MM.1S (cell line): ENCODE measurements at places on chromosomes 6 and 20.

- no peak for DNase-seq
Measured at GRCh38 chr20:40848526-40848925, 159.5 kb upstream of the MAFB start.

- no peak for DNase-seq
Measured at GRCh38 chr6:123896869-123897268, 93.2 kb downstream of the NKAIN2 start.

DNA sequence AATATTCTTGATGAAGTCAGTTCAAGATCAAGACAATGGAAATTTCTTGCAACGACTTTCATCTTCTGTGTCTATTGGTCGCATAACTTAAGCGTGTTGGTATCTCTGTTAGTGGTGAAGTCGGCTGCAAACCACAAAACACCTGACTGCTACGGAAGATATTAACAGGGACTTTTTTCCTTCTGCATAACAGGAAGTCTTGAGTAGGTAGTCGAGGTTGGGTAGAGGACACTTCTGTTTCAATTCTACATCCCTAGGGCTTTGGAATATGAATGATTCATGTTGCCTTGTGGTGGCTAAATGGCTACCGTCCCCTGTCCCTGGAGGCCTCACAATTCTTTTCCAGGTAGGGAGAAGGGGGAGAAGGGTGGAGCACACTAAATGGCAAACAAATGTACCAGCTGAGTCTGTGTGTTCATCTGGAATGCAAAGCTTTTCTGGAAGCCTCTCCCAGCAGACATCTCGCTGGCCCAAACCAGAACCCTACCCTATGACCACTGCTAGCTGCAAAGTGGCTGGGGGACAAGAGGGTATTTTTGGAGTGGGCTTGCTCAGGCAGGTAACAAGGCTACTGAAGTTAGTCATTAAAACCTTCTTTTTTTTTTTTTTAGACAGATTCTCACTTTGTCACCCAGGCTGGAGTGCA is 34.6 kb upstream of the NKX2-2 start:
- DNase-seq, result peak; percentile 93

DNA sequence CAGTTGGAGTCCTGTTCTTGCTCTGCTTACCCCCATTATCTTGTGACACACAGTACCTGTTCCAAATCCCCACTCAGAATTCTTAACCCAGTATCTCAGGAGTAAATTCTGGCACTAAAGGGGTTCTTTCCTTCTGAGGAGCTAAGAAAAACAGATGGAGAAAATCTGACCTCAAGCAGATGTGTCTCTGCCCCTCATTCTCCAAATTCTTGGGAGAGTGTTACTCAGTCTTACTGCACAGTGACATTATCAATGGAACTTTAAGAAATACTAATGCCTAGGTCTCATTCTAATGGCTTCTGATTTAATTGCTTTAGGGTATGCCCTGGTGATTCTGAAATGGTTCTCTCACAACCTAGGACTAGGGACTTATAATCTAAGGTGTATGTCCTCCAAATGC is 40.6 kb upstream of the PTPRK start:
- DNase-seq, result no peak

DNA sequence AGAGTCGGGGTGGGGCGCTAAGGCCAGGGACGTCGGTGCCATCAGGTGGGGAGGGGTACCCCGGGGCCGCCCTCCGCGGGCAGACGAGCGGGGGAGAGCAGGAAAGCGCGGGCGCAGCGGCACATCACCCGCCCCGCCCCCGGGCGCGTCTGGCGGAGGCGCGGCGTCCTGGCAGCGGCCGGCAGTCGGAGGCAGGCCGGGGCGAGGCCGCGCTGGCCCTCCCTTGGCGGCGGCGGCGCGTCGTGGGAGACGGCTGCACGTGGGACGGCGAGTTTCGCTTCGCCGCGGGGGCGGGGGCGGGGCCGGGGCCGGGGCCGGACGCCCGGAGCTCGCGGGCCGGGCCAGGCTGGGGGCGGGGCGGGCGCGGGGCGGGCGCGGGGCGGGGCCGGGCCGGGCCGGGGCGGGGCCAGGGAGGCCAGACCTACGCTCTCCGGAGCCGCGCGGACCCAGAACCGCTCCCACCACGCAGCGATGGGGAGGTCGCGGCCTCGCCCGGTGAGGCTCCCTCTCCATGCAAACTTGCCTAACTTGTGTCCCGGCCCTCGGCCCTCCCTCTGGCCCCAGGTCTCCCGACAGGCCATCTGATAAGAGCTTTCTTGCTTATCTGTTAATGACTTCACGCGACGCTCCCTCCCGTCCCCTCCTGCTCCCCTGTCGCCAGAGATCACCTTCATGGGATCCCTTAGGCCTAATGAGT is 12.5 kb downstream of the ITPR3 start:
- peak; percentile 67 for DNase-seq

DNA sequence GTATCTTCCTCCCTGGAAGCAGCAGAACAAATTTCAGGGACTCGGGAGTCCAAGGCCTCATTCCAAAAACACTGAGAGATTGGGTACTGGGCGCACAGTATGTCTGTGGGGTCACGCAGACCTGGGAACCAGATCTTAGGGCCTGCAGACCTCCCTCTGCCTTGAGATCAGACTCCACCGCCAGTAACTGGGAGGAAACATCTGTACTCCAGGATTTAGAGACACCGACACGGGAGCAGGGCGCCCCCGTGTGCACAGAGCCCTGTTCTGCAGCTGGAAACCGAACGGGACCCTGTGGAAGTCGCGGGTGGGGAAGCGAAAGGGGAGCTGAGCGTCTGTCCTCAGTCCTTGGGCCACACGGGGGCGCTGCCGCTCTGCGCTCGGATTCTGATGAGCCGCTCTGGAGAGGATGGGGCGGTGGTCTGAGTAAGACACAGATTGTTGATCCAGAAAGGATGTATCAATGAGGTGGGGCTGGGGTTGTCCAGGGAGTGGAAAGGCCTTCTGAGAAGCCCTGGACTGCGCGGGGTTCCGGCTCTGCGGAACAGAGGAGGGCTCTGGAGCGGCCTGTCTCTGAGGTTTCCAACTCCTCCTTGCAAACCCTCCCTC is 35.7 kb upstream of the HLA-E start:
- peak; percentile 67 for DNase-seq

- DNase-seq, result no peak
Measured at GRCh38 chr6:54516321-54516720, 208.1 kb downstream of the TINAG start.

DNA sequence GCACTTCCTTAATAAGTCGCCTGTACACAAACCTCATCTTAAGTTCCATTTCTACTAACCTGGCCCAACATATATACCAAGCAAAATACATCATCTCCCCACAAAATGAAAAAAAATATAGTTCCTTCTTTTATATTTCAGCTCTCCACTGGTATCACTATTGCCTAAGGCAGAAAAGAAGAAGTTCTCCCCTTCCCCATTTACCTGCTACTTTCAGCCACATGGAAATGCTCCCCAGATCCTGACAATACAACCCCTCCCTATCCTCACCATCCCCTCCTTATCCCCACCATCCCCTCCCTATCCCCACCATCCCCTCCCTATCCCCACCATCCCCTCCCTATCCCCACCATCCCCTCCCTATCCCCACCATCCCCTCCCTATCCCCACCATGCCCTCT is 175.7 kb downstream of the LINC00237 start:
- no peak for DNase-seq

DNA sequence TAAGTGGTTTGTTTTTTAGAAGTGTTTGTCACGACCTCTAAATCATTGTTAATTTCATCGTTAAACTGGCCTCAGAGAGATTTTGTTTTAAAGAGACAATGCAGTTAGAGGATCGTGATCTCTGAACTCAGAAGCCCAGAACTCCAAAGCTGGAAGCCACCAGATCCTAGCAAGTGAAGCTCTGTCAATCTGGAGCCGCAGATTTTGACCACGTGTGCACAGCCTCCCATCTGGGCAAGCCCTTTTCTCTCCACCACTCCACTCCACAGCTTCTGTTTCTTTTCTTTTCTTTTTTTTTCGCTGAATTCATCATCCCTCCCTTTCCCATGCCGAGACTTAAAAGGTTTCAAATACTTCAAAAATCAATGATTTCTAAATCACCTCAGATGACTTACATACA is 142.2 kb upstream of the ESR1 start:
- no peak for DNase-seq

DNA sequence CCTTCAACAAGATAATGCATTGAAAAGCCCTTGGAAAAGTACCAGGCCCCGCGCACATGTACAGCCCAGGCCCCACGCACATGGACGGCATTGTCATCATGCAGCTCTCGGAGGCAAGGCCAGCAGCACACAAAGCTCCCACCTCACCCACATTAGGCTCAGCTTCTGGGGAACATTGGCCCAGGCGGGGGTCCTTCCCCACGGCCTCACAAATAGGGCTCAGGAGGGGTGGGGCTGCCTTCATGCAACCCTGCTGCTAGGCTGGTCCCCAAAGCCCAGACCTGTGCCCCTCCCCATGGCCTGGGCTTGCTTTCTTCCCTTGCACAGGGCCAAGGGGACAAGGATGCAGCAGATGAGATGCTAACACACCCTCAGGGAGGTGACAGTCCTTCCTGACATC is 26.7 kb downstream of the NPEPL1 start:
- DNase-seq, result no peak

GRCh38 chr6:155088856-155089255 is 93.7 kb downstream of the TIAM2 start:
- no peak for DNase-seq

GRCh38 chr6:111823831-111824607 is 49.2 kb downstream of the FYN start:
- no peak for DNase-seq

DNA sequence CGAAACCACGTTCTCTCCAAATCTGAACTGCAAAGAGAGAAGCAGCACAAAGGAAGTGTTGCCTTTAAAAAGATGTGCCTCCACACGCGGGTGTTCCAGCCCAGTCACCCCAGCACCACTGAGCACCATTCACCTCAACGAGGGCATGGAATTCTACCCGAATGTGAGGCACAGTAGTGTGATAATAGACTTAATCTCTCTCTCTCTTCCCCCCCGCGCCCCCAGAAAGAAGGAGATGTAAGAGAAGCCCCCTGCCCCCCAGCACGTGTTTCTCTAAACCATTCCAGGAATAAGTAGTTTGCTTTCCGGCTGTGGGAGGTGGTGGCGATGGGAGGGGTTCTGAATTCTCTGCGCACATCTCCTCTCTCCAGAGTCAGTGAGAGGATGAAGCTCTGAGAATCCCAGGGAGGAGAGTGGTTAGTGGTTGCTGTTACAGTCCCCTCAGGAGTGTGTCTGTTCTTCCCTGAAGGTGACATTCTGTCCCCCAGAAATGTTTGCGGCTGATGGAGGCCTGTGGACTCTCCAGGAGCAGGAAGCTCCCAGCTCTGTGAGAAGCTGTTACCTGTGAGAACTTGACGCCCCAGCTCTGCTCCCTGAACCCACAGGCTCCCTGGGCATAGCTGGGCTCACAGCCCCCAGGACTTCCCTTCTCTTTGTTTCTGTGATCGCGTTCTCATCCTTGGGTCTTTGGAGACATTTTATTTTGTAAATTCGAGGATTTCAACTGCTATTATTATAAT is 23.5 kb upstream of the IRF4 start:
- DNase-seq, result no peak

- DNase-seq, result no peak
Measured at GRCh38 chr6:16769986-16770376, 8.7 kb upstream of the ATXN1 start.

DNA sequence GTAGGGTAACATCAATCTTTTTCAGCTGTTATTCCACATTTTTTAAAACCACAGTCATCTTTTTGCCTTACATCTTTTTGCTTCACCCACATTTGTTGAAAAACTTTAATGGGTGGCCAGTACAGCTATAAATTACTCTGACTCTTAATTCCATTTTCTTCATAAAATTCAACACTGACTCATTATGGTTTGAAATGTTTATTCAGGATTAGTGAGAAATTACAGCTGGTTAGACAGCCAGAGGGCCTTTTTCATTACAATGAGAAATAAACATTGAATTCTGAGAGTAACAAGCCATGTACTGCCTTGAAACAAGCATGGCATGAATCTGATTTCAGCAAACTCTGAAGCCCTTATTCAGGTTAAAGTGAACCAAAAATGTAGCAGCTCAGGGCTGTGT is 19.5 kb downstream of the NDUFAF4 start:
- no peak for DNase-seq

DNA sequence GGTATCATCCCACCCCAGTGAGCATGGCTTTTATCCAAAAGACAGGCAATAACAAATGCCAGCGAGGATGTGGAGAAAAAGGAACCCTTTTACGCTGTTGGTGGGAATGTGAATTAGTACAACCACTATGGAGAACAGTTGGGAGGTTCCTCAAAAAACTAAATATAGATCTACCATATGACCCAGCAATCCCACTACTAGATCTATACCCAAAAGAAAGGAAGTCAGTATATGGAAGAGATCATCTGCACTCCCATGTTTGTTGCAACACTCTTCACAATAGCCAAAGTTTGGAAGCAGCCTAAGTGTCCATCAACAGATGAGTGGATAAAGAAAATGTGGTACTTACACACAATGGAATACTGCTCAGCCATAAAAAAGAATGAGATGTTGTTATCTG is 5.9 kb upstream of the KIAA1755 start:
- no peak for DNase-seq

DNA sequence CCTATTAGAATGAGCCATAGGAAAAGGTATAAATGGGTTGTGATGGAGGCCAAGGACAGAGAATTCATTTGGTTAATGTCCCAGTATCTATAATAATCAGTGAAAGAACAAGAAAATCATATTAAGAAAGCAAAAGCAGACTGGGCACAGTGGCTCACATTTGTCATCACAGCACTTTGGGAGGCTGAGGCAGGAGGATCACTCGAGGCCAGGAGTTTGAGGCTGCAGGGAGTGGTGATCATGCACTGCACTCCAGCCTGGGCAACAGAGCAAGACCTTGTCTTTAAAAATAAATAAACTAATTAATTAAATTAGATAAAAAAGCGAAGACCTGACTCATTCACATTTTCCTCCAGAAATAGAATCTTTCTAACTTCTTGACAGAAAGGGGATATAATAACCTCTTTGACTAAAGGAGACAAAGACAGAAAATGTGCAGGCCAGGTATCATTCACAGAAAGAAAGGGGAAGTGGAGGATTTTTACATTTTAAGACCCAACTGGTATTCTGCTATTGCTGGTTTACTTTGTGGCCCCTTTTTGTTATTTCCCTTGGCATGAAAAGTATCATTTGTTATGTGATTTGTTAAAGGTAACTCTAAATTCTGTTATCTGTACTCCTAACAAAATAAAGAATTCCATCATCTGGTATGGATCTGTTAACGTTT is 31.9 kb upstream of the MAPK13 start:
- no peak for DNase-seq

DNA sequence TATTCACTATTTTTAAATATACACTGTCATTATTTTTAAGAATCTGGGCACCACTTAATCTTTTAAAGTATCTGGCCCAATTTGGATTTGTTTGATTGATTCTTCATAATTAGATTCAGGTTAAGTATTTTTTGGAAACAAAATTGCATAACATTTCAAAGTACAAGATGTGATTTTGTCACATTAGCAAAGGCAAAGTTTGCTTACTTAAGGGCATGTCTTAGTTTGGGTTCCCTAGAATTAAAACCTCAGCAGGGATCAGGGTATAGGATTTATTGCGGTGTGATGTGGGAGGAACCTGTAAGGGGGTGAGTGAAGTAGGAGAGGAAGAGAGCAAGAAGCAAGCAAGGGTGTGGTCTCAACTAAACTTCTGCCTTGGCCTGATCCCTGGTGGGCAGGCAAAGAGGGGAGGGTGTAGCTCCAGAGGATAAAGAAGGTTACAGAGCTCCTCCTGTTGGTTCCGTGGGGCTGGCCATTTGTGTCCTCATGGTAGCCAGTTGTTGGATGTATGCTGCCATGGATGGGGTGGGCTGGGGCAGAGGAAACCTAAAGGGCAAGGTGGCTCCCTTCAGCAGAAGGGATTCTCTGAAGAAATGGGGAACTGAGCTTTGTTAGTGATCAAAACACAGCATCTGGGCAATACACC is 668.7 kb upstream of the SLC35B3 start:
- DNase-seq, result no peak
